ENCODE measurements at places on chromosomes 6 and 20.

DNA sequence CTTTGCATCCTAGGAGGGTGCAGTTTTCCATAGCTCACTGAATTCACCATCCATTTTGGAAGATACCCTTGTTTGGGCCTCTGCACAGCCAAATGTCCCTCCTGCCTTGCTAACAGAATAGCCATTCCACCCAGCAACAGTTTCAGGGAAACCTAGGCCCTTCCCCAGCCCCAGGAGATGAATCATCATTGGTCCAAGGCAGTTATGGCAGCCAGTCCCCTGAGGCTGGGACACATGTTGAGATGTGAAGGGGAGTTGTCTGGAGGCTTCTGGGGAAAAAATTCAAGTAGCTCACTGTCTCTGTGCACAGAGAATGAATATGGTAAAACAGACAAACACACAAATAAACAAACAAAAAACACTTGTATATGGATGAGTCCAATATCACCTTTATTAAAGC is 17.4 kb upstream of the SIRPB2 start:
- no peak for DNase-seq

DNA sequence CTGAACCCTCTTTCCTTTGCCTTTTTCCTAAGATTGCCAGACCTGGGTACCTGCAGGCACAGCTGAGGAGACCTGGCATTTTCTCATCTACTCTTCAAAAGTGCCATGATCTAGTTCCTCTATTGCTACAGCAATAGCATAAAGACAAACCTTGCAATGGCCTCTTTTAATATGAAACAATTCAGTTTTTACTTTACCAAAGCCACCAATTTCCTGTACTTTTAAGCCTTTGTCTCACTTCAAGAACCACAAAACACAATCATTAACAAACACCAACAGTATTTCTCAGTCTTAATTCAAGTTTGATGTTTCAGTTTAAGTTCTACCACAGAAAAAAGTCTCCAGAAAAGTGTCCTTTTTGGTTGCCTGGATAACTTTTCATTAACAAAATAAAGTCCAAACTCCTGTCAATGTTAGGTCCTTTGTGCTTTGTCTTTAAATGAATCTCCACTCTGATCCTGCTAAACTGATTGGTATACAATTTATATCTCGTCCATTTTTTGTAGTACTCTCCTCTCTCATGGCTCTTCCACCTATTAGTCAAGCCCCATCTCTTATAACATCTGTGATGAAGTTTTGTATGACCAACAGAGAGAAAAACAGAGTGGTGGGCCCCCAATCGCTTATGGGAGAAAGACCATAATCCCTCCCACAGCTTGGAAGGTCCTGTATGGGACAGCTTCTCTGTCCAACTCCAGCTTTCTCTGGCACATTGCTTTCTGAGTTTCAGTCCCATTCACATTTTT is 50.5 kb upstream of the THEMIS start:
- no peak for DNase-seq

- DNase-seq: no peak
Measured at GRCh38 chr6:82711105-82711827, 347.6 kb downstream of the TPBG start.

DNA sequence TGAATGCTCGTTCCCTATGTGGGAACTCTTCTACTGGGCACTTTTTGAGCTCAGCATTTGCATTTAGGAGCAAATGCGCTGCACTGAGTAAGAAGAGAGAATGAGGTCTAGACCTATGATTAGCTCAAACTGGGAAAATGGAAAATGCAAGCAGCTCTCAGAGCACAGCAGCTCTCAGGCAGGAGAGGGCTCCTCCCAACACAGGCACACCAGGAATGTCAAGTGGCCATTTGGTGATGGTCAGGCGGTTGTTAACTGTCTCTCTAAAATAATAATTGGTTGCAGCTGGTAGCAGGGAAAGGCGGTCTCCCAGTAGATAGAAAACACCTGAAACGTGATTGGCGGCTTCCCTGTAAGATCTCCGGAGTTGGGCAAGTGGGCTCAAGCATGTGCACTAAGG is 162.0 kb upstream of the ECI2 start:
- DNase-seq: no peak

DNA sequence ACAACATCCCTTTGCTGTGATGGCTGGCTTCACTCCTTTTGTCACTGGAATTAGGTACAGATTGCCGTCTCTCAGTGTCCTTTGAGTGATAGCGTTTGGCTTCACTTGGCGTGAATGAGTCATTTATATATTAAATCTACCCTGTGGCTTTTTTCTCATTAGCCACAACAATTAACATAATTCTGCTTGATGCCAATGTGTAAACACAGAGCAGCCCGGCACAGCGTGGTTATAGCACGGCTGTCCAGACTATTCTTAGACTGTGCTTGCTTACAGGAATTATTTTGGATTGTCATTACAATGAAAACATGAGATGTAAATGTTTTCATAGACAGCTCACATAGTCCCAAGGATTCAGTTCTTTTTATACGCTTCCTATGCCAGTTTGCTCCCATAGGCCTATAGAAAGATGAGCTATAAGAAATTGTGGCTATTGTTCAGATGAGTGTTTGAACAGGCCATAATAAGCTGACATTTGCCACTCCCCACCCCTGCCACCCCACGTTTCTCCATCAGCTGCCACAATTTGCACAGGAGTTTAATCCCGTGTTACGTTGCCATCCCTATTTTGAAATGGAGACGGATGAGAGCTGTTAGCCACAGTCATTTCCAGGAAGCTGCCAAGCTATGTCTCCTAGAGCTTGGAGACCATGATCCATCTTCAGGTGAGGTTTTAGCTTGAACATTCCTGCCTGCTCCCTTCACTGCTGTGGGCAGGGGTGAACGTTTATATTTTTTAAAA is 65.9 kb downstream of the PPP1R14C start:
- DNase-seq: no peak

GRCh38 chr20:4949833-4950178 is 51.5 kb downstream of the SLC23A2 start:
- no peak for DNase-seq

DNA sequence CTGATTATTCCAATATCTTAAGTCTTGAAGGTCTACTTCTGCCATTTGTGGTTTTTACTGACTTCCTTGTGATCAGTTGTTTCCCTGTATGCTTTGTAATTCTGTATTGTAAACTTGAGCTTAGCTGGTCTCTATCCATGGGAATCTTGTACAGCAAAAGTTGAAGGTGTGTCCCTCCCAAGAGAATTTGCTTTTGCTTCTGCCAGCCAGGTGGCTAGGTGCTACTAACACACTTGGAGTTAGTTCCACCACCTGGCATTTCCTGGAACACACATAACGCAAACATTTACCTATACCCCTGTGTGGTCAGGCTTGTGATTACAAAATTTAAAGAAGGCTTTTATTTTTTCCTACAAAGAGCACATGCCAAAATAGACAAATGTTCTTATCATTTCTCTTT is 141.2 kb downstream of the GRM4 start:
- DNase-seq: no peak

DNA sequence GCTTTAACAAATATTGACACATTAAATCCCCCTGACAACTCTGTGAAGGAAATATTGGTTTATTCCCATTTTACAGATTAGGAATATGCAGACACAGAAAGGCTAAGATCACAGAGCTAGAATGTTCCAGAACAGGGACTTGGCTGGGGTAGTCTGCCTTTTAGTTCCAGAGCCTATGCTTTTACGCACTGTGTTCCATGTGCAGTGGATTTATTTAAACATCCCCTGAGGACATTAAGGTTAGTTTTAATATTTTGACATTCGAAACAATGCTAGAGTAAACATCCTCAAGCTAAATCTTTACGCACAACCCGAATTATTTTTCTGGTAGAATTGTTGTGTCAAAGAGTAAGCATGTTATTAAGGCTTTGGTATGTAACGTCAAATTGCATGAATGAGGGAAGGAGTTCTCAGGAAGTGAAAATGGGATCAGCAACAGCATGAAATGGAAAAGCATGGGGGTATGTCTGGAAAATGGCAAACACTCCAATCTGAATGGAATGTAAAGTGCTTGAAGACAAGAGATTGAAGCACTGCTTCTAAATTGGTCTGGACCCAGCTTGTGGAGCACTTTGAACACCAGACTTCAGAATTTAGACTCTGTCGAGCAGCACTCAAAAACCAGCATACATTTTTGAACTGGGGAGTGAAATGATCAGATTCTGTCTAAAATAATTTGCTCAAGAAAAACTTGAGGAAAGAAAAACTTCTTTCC is 429.9 kb downstream of the CD83 start:
- no peak for DNase-seq

- no peak for DNase-seq
Measured at GRCh38 chr6:48922837-48923236, 540.2 kb downstream of the MMUT start.

- peak; percentile 23 for DNase-seq
Measured at GRCh38 chr20:2751878-2752566, 48.4 kb downstream of the CPXM1 start.

DNA sequence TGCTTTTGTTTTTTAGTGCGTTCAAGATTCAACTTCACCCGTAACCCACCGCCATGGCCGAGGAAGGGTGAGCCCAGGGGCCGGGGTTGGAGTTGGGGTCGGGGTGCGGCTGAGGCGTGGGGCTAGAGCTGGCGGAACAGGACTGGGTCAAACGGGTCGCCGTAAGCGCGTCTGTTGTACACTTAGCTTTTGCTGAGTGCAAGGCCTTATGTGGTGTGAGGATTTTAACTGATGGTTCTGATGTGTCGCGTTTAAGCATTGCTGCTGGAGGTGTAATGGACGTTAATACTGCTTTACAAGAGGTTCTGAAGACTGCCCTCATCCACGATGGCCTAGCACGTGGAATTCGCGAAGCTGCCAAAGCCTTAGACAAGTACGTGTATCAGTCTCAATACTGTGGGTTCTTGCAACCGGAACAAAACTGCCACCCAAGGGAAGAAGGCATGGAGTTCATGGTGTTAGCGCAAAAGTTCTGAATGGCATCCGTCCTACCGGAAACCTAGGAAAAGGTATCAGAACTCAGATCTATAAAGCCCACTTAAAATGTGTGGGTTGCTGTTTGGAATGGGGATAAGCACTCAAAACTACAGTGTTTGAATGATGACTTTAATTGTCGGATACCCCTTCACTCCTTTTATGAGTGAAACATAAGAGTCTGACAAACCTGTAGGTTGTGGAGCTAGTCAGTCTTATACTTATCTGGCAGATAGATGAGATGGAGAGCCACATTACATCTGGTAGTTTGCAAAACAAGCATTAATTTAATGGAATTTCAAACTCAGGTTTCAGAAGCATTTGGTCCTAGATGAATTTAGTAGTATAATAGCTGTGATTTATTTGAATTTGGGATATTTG is 574 bp downstream of the RPS12 start:
- no peak for DNase-seq

GRCh38 chr6:130749402-130749801 is 77.8 kb upstream of the SMLR1 start:
- DNase-seq: no peak

GRCh38 chr6:109242029-109242428 is 140.2 kb downstream of the CD164 start:
- DNase-seq: no peak

DNA sequence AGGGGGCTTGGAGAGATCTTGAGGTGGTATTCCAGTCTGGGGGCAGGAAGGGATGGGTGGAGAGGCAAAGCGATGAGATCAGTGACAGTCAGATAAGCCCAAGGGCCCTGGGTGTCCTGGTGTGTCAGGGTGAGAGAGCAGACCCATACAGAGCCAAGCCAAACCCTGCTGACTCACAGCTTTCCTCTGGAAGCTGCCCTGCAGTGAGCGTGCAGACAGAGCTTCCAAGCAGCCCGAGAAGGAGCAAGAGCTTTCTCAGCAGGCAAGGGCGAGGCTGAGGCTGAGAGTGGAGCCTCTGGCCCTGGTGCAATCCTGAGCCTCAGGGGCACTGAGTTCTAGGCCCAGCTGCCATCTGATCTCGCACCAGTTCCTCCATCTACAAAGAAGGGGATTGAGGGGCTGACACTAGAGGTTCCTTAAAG is 91.1 kb upstream of the HIVEP1 start:
- no peak for DNase-seq

DNA sequence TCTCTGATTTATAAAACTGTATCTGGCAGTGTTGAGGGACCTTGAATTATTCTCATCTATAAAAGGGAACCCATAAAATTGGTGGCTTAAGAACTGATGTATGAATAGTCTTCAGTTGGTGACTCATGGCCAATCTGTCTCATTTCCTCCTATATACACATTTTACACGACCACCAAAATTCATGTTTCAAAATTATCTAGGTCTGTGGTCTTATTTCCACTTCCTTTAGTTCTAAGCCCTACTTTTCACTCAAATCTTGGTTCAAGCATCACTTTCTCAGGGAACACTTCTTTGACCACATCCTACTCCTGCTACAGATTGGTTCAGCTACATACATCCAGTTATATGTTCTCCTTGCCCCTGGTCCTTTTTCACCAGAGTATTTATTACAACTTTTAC is 18.6 kb upstream of the ENPP1 start:
- DNase-seq: no peak

GRCh38 chr6:7154341-7155139 is 46.8 kb downstream of the RREB1 start:
- no peak for DNase-seq

DNA sequence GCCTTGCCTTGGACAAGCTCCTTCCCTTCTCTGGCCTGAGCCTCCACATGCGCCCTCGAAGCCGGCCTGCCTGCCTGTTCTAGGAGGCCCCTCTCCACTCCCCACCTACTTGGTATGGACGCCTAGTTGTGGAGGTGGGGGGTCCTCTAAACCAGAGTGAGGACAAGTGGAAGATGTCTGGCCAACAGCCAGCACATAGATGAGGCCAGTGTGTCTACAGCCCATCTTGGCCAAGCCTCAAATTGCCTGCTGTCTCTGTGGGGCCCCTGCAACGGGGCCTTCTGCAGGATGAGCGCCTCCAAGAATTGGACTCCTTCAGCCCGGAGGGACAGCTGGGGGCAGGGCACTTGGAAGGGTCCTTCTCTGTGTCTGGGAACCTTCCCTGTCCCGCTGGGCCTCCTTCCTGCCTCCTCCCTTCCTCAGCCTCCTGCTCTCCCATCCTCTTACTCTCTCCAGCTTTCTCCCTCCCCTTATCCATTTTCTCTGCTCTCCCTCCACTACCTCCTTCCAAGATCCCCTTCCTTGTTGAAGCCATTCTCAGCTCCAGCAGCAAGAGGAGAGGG is 1.6 kb downstream of the MDFI start:
- DNase-seq: no peak

GRCh38 chr6:53300656-53301551 is 47.8 kb downstream of the ELOVL5 start:
- DNase-seq: no peak

DNA sequence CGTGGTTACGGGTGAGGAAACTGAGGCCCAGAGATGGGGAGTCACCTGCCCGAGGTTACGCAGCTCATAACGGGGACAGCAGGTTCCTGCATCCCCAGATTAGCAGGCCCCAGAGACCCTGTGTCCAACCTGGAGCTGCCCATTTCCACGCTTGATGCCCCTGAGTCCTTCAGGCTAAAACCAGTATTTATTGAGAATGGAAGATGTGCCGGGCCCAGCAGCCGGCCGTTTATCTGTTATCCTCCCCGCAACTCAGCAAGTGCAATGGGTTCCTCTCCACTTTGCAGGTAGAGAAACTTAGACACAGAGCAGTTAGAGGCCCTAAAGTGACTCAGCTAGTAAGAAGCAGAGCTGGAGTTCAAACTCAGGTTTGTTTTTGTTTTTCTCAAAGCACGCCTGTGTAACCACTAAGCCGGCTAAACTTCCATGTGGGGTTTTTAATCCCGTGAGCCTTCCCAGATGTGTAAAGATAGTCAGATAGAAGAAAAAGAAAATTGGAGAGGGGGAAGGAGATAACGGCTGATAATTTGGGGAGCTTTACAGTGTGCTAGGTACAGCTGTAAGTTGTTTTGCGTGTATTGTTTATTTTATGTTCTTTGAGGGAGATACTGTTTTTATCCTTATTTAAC is 775 bp downstream of the PFDN4 start:
- no peak for DNase-seq

- no peak for DNase-seq
Measured at GRCh38 chr6:170076466-170077165, 214.3 kb downstream of the DLL1 start.

- no peak for DNase-seq
Measured at GRCh38 chr6:52650941-52651340, 20.0 kb upstream of the TMEM14A start.

All from stimulated activated CD8-positive, alpha-beta memory T cell treated with anti-CD3 and anti-CD28 coated beads, Interleukin-7, amount 100 ng/mL, for 1 hour (primary cell).